ENCODE measurements at places on chromosomes 16 and 17. TPM values are rescaled to one million over a fixed set of nuclear protein-coding genes. Genes with fewer than 3 reads are reported as not detected.

DNA sequence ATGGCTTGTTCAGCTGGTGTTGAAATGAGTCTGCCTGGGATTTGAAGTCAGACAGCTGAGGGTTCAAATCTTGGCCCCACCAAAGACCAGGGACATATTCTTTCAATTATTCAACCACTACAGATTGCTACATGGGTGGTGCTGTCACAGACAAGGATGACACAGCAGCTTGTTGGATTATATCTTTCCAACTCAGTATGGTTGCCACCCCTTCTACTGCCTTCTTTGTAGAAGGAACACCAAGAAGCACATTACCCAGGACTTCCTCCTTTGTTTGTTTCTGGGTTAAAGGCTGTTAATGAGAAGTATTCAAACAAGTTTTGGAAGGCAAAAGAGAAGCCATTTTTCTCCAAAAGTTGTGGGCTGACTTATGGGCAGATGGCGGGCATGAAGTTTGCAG, 78.6 kb downstream of the COPRS start:
- DNase-seq = no peak

The HSPB9 gene
- not detected for total RNA-seq

The CFAP119 gene
- 4.0 TPM for total RNA-seq

DNA sequence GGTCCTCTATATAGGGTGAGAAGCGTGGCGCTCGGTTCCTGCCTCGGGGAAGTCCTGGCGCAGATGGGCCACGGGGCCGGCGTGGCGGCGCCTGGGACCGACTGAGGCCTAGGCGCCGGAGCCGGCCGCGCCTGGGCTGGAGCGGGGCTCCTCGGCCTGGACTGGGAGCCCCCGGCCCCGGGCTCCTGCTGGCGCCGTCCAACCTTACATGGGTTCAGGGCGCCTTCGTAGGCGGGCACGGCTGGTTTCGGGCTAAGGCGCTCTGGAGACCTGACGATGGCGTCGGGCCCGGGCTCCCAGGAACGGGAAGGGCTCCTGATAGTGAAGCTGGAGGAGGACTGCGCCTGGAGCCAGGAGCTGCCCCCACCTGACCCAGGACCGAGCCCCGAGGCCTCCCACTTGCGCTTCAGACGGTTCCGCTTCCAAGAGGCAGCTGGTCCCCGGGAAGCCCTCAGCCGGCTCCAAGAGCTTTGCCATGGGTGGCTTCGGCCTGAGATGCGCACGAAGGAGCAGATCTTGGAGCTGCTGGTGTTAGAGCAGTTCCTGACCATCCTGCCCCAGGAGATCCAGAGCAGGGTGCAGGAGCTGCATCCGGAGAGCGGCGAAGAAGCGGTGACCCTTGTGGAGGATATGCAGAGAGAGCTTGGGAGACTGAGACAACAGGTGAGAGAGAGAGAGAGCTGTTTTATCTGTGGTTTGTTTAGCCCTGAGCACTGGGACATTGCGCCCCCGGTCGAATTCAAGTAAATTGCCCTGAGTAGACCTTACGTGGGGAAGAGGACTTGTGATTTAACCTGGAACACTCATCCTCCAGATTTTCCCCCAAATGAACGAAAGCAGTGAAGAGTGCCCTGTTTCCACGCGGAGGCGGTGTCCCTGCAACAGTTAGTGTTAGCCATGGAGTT, 504 bp downstream of the ZNF263 start:
- no peak for DNase-seq

The CRYM gene
- 0.50 TPM for total RNA-seq

All from astrocyte (in vitro differentiated cells and primary cell).